ENCODE measurements at places on chromosomes 2 and 18.

GRCh38 chr2:197013098-197013497 lies 86.6 kb upstream of the PGAP1 start:
- no peak for DNase-seq

GRCh38 chr2:191569025-191569424 lies 108.9 kb upstream of the NABP1 start:
- no peak for DNase-seq

DNA sequence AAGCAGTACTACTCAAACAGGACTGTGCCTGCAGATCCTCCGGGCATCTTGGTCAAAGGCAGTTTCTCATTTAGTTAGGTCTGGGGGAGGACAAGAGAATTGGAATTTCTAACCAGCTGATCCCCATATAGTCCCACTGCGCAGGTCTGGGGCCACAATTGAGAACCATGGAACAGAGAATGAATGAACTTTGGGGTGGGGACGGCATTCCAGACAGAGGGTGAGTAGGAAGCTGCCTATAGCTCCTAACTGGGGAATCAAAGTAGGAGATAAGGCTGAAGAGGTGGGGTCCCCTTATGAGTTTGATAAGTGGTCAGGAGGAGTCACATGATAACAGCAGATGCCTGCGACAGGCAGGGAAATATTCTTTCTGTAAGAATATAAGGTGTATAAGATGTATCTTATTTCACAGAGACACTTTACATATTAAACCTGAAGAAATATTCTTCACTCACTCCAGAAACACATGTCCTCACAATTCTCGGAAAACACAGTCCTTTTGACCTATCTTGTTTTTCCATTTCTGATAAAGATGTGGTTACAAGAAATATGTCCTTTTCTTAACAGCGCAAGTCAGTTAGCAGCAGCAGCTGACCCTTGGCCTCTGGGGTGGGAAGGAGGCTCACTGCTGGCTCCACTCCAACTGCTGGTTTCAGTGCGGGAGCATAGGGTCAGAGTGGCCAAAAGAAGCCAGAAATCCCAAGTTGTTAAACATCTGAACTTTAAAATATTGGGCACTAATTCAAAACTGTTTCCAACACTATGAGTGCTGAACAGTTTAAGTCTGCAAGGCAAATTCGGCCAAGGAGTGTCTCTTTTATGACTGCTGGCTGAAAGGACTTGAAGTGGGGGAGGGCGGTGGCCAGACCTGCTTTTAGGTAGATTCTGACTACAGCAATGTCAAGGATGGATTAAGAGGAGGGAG lies 12.6 kb upstream of the TMEM214 start:
- no peak for DNase-seq

- DNase-seq, result no peak
Measured at GRCh38 chr2:174312581-174313234, 22.0 kb upstream of the SP9 start.

DNA sequence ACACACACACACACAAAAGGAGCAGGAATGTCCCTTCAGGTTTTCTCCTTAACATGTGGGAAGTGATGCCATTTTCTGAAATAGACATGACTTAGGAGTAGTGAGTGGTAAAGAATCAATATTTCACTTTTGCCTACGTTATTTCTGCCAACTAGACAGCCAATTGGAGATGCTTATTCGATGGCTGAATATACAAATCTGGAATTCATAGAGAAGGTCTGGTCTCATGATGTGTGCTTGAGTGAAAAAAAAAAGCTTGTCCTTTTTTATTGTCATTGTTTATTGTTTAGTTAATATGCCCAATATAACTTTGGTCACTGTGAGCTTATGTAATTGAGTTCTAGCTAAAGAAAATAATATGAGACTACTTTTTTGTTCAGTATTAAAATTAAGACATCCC lies 284.3 kb downstream of the GULP1 start:
- no peak for DNase-seq

DNA sequence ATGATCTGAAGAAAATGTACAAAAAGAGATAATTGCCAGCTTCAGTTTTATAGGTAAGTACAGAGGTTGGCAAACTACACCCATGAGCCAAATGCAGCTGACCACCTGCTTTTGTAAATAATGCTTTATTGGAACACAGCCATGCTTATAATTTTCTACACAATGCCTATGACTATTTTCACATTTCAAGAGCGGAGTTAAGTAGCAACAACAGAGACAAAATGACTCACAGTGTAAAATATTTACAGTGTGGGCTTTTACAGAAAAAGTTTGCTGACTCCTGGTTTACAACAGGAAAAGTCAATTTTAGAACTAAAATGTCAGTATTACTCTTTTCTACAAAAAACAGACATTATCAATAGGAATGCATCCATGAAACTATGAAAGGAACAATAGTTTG lies 26.0 kb downstream of the CWC22 start:
- peak; percentile 64 for DNase-seq

GRCh38 chr2:192098814-192099491 lies 95.8 kb downstream of the TMEFF2 start:
- no peak for DNase-seq

- no peak for DNase-seq
Measured at GRCh38 chr2:236415684-236416444, 151.7 kb upstream of the ASB18 start.

GRCh38 chr2:20314562-20315501 lies 35.8 kb downstream of the PUM2 start:
- peak; percentile 68 for DNase-seq

GRCh38 chr18:47391665-47392064 lies 140.2 kb upstream of the SKOR2 start:
- DNase-seq, result no peak

DNA sequence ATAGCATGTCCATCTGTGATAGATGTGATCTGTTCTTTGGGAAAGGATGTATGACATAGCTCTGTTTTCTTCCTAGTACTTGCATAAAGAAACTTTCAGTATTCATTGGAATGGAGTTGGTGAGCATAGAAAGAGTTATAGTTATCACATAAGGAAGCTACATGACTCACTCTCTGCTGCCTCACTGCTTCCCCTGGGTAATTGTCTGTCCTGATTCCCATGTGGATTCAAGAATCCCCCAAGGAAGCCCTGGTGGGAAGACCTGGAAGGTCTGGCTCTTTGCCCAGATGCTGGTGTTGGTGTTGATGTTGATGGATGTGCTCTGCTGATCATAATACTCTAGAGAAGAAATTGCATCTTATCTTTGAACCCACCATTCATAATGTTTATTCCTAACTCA lies 60.6 kb downstream of the PTPN4 start:
- DNase-seq, result peak; percentile 73

DNA sequence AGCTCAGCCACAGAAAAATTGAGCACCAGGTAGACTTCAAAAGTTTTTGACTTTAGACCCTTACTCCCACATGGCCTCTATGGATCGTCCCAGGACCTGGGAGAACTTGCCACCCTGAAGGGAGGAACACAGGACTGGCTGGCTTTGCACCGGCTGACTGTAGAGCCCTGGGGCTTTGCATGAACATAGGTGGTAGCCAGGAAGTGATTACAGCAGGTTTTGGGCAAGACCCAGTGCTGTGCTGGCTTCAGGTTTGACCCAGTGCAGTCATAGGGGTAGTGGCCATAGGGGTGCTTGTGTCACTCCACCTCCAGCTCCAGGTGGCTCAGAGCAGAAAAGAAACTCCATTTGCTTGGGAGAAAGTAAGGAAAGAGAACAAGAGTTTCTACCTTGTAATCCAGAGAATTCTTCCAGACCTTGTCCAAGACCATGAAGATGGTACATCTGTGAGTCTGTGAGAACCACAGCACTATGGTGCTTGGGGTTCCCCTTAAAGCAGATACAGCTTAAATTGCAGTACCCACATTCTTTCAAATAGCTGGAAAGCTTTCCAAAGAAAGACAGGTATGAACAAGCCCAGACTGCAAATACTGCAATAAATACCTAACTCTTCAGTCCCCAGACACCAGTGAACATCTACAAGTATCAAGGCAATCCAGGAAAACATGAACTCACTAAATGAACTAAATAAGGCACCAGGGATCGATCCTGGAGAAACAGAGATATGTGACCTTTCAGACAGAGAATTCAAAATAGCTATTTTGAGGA lies 13.0 kb upstream of the SESTD1 start:
- no peak for DNase-seq

DNA sequence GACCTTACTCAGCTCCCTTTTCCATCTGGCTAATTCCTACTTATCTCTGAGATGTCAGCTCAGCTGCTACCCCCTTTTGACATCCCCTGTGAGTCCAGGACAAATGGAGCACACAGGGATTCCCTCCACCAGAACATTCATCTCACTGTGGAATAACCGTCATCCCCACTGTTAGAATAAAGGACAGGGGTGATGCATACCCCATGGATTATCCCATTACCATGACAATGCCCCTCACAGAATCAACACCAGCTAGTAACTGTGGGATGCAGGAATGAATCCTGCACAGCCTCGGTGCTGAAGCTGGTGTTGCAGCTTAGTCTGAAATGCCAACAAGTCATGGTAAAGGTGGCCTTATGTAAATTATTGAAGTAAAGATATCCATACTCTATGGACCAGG lies 624.8 kb upstream of the RAB6C start:
- DNase-seq, result no peak

DNA sequence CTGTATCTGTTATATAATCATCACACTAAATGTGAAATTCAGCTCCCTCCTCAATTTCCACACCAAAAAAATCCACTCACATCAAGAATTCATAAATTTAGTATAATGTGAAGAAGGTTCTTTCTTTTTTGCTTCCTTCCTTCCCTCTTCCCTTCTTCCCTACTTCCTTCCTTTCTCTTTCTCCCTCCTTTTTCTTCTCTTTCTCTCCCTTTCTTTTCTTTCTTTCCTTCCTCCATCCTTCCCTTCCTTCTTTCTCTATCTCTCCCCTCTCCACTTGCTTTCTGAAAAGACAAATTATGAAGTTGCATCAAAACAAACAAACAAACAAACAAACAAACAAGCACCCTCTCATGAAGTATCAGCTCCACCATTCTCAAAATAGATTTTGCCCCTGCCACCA lies 290.0 kb downstream of the PDE11A start:
- DNase-seq, result no peak

DNA sequence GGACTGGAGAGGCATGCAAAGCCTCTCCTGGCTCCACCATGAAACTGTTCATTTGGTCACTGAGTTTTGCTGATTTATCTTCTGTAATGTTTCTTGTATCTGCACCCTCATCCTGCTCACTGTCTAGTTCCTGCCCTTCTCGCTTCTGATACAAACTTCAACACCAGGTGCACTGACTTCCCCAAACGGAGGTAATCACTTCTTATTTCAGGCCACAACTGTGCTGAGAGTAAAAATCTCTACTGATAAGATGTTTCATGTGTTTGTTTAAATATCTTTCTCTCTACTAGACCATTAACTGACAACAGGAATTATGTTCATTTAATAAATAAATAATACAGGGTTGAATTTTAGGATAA lies 10.9 kb upstream of the NT5C1B start:
- DNase-seq, result no peak

GRCh38 chr18:45237343-45238098 lies 377.8 kb upstream of the SLC14A2 start:
- DNase-seq, result no peak

- DNase-seq, result peak; percentile 46
Measured at GRCh38 chr2:219175928-219176817, 552 bp downstream of the CNPPD1 start.

DNA sequence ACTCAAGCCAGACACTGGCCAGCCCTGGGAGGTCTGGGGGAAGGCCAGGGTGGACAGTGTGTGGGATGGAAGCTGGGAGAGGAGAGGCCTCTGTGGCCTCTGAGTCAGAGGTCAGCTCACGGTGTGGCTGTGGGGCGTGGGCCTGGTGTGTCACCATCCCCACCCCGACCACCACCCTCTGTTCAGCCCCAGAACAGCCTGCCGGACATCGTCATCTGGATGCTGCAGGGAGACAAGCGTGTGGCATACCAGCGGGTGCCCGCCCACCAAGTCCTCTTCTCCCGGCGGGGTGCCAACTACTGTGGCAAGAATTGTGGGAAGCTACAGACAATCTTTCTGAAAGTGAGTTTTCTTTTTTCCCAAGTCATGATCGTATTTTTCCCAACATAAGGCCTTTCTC lies 110.5 kb downstream of the DYSF start:
- DNase-seq, result no peak

DNA sequence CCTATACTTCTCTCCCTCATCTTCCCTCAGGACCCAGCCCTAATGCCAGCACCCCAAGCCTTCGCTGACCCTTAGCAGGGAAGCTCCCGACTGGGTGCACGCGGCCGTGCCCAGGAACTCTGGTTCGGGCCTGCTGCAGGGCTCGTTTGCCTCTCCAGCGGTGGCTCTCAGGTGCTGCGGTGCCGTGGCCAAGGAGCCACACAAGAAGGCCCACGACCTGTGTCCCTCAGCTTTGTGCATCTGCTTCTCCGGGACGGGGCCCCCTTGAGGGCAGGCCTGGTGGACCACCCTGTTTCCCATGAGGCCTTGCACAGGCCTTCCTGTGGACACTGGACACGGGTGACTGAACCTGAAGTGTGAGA lies 17.7 kb downstream of the BOK start:
- DNase-seq, result no peak

GRCh38 chr18:76394780-76395476 lies 100.1 kb downstream of the ZNF516 start:
- peak; percentile 34 for DNase-seq

GRCh38 chr18:36757081-36757480 lies 71.7 kb downstream of the TPGS2 start:
- DNase-seq, result peak; percentile 58

DNA sequence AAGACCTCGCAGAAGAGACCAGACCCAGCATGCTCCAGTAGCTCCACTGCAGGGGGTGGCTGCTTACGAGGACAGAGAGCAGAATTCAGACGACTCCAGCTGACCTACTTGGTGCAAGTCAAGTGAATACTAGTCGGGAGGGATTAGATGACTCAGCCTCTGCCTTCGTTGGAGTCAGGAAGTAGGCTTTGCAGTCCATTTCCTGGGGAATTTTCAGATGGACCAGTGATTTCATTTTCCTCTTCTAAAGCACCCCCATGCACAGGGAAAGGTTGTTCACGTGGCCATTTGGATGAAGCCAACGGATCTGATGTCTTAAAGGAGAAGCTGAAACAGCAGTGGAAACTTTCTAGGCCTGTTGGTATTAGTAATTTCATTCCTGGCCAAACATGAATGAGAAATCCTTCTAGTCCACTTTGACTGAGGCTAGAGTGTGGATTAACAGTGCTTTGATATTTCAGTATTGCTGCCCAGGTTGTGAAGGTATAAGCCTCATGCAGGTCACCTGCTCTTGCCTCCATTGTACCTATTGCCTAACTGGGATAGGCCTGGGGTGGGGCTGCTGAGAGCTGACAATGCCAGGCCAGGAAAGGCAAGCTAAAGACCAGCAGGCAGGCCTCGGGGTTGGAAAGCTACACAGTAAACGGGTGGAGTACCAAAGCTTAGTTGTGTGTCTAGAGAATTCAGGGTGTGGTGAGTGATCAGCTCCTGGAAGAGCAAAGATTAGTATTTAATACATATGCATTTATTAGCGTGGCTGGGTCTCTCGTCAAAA lies 117.6 kb upstream of the FOSL2 start:
- DNase-seq, result peak; percentile 98

GRCh38 chr2:207254591-207255464 lies 89.1 kb upstream of the KLF7 start:
- DNase-seq, result peak; percentile 93

DNA sequence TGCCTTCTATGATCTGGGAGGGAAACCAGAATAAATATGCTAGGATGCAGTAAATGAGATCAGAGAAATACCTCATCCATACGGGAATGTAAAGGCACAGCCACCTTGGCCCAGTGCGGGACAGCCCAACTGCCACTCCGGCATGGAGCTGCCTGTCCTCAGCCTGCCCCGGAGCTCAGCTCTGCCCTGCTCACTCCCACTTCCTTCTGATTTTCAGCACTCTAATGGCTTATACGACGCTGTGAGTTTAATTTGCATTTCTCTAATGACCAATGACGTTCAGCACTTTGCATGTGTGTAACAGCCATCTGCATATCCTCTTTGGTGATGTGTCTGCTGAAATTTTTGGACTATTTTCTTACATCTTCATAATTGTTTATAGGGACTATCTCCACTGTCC lies 172.5 kb upstream of the RAB6C start:
- no peak for DNase-seq
